Activated T-helper 2 cell treated with anti-CD3 and anti-CD28 coated beads, Interferon-gamma antibody, Interleukin-2, Interleukin-4, amounts not matched to agents 10 μg/mL and 5 μg/mL and 100 μg/mL, durations not matched to agents 14 hours and 24 hours and 36 hours (primary cell): ENCODE measurements at places on chromosomes 16 and 17. TPM values are rescaled to one million over a fixed set of nuclear protein-coding genes. Genes with fewer than 3 reads are reported as not detected.

The LRRC37A gene
- 2.1 and 2.9 TPM in 2 replicates for total RNA-seq

DNA sequence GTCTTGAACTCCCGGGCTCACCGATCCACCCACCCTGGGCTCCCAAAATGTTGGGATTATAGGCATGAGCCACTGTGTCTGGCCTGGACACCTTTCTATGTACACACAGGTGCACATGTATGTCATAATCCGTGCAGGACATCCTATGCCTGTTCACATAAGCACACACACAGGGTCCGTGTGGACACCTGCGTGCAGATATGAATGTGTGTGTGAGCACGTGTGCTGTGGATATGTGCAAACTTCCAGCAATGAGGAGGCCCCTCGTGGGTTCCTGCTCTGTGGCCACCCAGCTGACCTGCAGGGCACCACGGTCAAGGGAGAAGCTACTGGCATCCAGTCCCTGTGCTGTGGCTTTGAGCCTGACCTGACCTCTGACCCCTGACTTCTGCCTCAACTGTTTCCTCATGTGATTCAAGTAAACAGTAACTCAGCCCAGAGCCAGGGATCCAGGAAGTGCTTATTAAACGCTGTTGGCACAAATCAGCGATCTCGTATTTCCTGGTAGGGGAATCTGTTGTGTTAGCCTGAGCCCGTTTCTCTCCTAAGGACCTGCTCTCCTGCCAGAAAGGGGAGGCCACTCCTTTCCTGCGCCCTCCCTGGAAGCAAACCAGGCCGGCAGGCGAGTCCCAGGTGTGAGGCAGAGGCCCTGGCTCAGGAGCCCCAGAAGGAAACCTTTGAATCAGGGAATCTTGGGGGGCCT lies 6.5 kb downstream of the CPNE7 start:
- peaks cover 6% of the 10 kb centered on the region for H3K27me3 ChIP-seq
- no peaks in the 10 kb centered on the region for H3K4me1 ChIP-seq
- H3K4me3 ChIP-seq, result no peak overlapping the region
- DNase-seq, result no peak
- no peaks in the 10 kb centered on the region for H3K36me3 ChIP-seq

DNA sequence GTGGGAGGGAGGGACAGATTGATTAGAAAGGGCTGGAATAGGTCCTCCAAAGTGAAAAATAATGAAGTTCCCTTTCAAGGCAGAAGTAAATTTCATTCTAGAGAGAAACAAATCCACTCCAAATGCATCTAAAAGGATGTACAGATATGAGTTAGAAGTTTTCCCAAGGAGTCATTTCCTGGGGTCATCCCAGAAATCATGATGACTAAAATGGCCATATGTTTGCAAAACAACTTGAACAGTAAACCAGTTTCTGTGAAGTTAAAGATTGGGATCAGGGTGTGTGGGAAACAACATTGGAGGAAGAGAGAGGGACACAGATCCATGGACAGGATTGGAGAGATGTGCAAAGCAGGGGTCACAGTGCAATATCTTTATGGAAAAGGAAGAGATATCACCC lies 32.5 kb upstream of the ARHGAP44 start:
- H3K27ac ChIP-seq, result no peak overlapping the region
- no peak for DNase-seq
- no peaks in the 10 kb centered on the region for H3K36me3 ChIP-seq
- H3K4me3 ChIP-seq, result no peak overlapping the region
- H3K27me3 ChIP-seq, result no peaks in the 10 kb centered on the region

DNA sequence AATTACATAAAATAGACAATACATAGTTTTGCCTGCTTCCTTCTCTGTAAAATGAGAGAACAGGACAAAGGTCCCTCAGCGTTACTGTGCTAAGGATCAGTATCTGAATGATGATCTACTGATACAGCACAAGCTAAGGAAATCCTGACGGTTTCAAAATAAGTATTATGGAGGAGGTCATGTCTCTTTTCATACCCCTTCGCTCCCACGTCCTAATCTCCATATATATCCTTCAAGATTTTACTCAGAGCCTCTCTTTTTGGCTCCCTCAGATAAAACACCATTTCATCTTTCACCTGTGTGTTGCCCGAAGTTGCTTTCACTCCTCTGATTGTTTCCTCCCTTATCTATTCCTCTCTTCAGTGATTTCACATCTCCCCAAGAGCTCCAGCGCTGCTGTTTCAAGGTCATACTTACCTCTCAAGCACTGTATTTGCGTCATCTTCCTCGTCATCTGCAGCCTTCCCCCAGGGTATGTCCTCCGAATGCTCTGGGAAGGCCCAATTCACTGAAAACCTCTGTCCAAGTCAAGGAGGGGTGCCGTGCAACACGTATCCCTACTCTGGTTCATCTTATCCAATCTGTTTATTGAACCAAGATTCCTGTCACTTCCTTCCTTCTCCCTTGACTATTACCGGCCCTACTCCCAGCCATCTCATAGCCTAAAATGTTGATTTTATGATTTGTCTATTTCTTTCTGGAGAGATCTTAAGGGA lies 1.2 kb upstream of the BLTP2 start:
- H3K4me3 ChIP-seq, result peak overlapping the region; percentile 94
- DNase-seq, result no peak
- H3K4me1 ChIP-seq, result peaks cover 31% of the 10 kb centered on the region
- peaks cover 57% of the 10 kb centered on the region for H3K36me3 ChIP-seq

DNA sequence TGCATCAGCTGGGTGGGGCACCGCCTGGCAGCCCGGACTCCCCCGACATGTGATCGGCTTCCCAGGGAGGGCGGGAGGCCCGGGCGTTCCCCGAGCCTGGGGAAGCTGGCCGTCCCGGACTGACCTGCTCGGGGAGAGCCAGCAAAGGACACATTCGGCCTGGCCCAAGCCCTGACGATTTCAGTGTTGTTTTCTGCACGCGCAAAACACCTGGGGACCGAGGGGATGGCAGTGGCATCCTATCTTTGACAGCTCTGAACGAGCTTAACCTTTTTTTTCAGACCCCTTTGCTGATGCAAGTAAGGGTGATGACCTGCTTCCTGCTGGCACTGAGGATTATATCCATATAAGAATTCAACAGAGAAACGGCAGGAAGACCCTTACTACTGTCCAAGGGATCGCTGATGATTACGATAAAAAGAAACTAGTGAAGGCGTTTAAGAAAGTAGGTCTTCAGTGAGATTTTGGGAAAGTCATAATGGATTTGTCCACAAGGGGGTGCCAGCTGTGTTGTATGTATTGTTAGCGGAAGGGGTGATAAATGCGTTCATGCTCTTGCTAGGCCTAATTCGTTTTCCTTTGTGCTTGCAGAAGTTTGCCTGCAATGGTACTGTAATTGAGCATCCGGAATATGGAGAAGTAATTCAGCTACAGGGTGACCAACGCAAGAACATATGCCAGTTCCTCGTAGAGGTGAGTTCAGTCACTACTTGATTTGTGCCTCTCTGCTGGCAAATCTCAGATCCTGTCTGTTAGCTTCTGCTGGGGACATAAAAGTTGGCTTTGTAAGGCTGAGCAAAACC lies 1.0 kb downstream of the EIF1 start:
- H3K27me3 ChIP-seq, result no peaks in the 10 kb centered on the region
- H3K4me1 ChIP-seq, result peaks cover 14% of the 10 kb centered on the region
- DNase-seq, result peak; percentile 53
- peaks cover 56% of the 10 kb centered on the region for H3K36me3 ChIP-seq
- peak overlapping the region; percentile 96 for H3K4me3 ChIP-seq

DNA sequence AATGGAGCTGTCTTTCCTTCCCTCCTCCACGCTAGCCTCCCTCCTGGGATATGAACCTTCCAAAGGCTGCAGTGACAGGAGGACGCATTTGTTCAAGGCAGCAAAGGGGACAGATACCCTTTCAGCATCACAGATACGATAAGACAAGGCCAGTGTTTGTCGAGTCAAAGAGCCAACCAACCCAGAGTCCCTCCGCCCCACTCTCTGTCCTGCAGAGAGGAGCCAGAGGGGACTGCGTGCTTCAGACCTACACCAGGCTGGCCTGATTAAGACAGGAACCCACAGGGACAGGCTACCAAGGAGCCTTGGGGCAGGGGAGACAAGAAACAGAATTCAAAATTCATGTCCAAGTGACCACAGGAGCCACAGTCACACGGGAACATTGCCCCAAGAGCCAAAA lies 72.6 kb upstream of the CDH5 start:
- no peak overlapping the region for H3K27ac ChIP-seq
- peaks cover under 1% of the 10 kb centered on the region for H3K4me1 ChIP-seq
- H3K4me3 ChIP-seq, result no peak overlapping the region
- no peak for DNase-seq

- H3K36me3 ChIP-seq, result peaks cover 12% of the 10 kb centered on the region
- no peak for DNase-seq
- H3K27ac ChIP-seq, result no peak overlapping the region
- no peak overlapping the region for H3K4me3 ChIP-seq
- H3K27me3 ChIP-seq, result no peaks in the 10 kb centered on the region
Measured at GRCh38 chr17:73052923-73053322, 39.6 kb downstream of the SLC39A11 start.

The CDK5R1 gene
- total RNA-seq, result 10.8 and 12.0 TPM in 2 replicates

GRCh38 chr17:21288571-21289017 lies 4.1 kb downstream of the MAP2K3 start:
- peak overlapping the region; percentile 91 for H3K27ac ChIP-seq
- H3K27me3 ChIP-seq, result no peaks in the 10 kb centered on the region
- peaks cover 32% of the 10 kb centered on the region for H3K4me1 ChIP-seq
- no peak for DNase-seq

DNA sequence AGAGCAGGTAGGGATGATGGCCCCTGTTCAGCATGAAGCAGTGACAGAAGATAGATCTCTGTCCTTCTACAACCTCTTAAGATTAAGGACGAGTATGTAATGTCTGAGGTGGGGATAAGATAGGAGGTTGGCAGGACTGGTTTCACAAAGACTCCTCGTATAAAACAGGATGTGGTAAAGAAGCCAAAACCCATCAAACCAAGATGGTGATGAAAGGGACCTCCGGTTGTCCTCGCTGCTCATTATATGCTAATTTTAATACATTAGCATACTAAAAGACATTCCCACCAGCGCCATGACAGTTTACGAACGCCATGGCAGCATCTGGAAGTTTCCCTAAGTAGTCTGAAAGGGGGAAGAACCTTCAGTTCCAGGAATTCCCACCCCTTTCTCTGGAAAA lies 27.3 kb downstream of the MIS12 start:
- H3K4me3 ChIP-seq, result no peak overlapping the region
- DNase-seq, result no peak
- peaks cover 59% of the 10 kb centered on the region for H3K36me3 ChIP-seq
- no peaks in the 10 kb centered on the region for H3K27me3 ChIP-seq

DNA sequence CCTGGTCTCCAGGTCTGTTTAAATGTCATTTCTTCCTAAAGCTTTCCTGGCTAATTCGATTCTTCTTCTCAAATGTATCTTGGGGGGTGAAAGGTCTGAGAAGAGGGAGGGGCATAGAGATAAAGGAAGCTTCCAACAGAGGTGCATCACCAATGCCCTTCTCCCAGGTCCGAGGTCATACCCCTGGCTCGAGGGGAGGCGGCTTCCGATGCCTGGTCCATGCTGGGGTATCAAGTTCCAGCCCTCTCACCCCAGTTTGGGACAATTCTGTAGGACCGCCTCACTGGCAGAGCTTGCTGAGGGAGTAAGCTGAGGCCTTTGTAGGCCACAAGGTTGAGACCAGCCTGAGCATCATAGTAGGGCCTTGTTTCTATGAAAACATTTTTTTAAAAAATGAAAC lies 10.3 kb upstream of the CEP20 start:
- DNase-seq, result no peak
- H3K27ac ChIP-seq, result peak overlapping the region; percentile 92
- peaks cover 38% of the 10 kb centered on the region for H3K4me1 ChIP-seq
- peaks cover 2% of the 10 kb centered on the region for H3K36me3 ChIP-seq
- H3K4me3 ChIP-seq, result no peak overlapping the region

GRCh38 chr17:50893183-50893993 lies 27.2 kb upstream of the TOB1 start:
- no peaks in the 10 kb centered on the region for H3K36me3 ChIP-seq
- no peak overlapping the region for H3K27ac ChIP-seq
- H3K4me1 ChIP-seq, result no peaks in the 10 kb centered on the region
- H3K27me3 ChIP-seq, result peaks cover 30% of the 10 kb centered on the region
- no peak overlapping the region for H3K4me3 ChIP-seq

The SLC25A11 gene
- 91.4 and 103 TPM in 2 replicates for total RNA-seq

The GNGT2 gene
- total RNA-seq, result 16.8 and 17.1 TPM in 2 replicates

DNA sequence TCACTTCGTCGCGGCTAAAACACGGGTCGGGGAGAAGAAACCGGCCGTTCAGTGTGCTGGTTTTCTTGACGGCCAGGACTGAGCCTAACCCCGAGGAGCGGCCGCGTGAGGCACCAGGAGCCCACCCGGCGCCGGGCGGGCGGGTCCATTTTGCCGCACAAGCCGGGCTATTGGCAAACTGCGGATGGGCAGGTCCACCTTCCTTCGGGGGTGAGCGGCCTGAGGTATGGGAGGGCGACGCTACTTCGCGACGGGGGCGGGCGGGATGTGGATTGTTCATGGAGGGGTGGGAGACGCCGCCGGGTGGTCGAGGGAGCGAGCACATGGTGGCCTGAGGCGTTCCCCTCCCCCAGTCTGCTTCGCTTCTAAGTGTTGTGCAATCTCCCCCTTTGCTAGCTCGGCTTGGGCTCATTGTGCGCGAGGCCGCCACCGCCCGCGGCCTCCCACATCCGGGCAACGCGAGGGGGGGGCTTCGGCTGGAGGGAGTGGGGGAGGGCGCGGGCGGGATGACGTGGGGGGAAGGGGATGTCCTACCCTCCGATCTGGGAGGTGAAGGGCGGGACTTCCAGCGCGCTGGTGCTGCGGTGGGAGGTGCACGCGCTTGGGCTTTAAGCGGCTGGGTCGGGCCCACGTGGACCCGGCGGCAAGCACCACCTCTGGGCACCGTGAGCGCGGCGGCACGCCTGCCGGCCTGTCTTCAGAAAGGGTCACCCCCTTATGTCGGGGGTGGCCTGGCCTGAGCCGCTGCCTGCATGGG lies 5.9 kb upstream of the CD68 start:
- peaks cover 54% of the 10 kb centered on the region for H3K4me1 ChIP-seq
- H3K27me3 ChIP-seq, result no peaks in the 10 kb centered on the region
- peak; percentile 86 for DNase-seq
- H3K4me3 ChIP-seq, result peak overlapping the region; percentile 93
- H3K27ac ChIP-seq, result peak overlapping the region; percentile 97

GRCh38 chr17:78122216-78122930 lies 6.2 kb downstream of the TMC6 start:
- peak overlapping the region; percentile 55 for H3K27ac ChIP-seq
- peak overlapping the region; percentile 80 for H3K4me3 ChIP-seq

- peak overlapping the region; percentile 44 for H3K27ac ChIP-seq
- peak; percentile 9 for DNase-seq
- H3K27me3 ChIP-seq, result peaks cover 8% of the 10 kb centered on the region
- H3K4me3 ChIP-seq, result no peak overlapping the region
- no peaks in the 10 kb centered on the region for H3K36me3 ChIP-seq
Measured at GRCh38 chr16:78034530-78034929, 12.2 kb downstream of the CLEC3A start.

DNA sequence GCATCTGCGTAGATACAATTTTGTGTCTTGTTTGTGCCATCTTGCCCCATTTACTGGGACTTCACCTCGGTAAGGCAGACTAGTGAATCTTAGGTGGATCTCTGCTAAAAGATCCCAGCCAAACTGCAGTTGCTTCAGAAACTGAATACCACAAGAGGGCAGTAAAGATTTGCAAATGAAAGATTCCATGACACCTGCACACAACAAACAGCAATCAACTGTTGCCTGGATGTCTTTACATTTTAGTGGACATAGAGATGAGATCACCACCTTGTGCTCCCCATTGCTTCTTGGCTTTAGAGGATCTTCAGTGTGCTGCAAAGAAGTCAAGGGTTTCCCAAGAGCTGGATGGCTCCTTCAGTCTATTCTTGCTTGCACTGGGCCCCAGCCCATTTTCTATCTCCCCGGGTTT lies 119.2 kb upstream of the CACNG5 start:
- H3K4me3 ChIP-seq, result no peak overlapping the region
- no peak for DNase-seq
- H3K27ac ChIP-seq, result peak overlapping the region; percentile 15
- peaks cover 26% of the 10 kb centered on the region for H3K4me1 ChIP-seq
- H3K36me3 ChIP-seq, result peaks cover 61% of the 10 kb centered on the region

The SLC52A1 gene
- total RNA-seq, result 0.14 TPM in 2 replicates

- H3K4me1 ChIP-seq, result peaks cover 59% of the 10 kb centered on the region
- H3K4me3 ChIP-seq, result peak overlapping the region; percentile 90
- DNase-seq, result no peak
Measured at GRCh38 chr17:6642592-6642991, 1.7 kb downstream of the TXNDC17 start.
